ENCODE measurements at places on chromosomes 2 and 18.
A peak's percentile ranks its signal among the peaks of the same experiment; 100 is the strongest.

GRCh38 chr2:182695776-182696175, 20.3 kb upstream of the DNAJC10 start:
- DNase-seq = no peak

- DNase-seq = no peak
Measured at GRCh38 chr2:11862049-11862448, 115.6 kb downstream of the LPIN1 start.

- DNase-seq = no peak
Measured at GRCh38 chr2:20322527-20323300, 27.9 kb downstream of the PUM2 start.

GRCh38 chr18:37783771-37784170, 218.2 kb upstream of the CELF4 start:
- no peak for DNase-seq

- no peak for DNase-seq
Measured at GRCh38 chr2:194495046-194495445, 1162.0 kb upstream of the SLC39A10 start.

- no peak for DNase-seq
Measured at GRCh38 chr2:179050755-179051154, 818 bp upstream of the CCDC141 start.

DNA sequence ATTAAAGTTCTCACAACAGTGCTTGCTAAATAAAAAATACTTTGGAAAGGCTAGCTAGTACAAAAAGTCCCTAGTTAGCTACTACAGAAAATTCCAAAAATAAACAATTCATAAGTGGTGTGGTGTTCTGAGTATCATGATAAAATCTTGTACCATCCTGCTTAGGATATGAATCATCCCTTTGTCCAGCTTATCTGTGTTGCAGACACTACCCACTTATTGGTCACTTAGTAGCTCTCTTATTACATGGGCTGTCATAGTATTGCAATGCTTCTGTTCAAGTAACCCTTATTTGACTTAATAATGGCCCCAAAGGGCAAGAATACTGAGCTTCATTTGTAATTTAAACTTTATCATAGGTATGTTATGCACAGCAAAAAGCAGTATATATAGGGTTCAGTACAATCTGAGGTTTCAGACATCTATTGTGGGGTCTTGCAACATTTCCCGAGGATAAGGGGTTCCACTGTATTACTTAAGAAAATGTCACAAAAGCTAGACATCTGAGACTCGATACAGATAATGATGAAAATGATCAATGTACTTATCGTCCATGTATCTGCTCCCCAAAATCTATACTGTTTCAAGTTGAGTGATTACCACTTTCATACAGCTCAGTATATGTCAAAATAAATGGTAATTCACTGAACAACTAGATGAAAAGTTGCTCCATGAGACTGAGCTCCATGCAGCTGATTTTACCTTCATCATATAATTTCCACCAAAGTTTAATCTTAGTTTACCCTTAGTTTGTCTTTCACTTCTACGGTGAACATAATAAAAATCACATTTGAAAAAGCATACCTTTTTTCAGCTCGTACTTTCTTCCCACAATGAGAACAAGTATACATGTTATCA, 93.8 kb downstream of the C2orf74 start:
- no peak for DNase-seq

DNA sequence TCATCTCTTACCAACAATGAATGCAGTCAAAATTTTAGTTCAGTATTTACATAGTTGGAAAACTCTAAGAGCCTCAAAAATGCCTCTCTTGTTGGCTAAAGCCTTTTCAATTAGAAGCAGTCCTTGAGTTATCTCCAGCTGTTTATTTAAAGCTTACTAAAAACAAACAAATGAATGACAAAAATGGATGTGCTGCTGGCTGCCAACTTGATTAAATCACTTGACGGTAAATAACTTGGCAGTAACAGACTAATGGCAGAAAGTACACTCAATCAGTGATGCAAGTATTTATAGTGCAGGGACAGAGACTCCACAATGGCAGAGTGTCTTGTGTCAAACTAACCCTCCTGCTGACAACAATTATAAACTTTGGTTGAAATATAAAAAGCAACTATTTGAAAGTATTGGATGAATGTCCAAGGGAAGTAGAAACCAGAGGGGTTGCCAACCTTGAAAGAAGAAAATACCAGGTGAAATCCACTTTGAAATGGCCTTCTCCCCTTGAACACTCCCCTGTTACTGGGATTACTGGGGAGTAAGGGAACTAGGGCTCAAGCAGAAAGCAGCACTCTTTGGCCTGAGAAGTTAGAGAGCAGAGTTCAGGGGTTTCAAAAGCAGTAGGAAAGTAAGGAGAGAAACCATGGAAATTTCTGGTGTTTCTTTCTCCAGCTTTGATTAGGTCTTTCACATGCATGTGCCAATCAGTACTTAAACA, 245.2 kb upstream of the SPHKAP start:
- no peak for DNase-seq

DNA sequence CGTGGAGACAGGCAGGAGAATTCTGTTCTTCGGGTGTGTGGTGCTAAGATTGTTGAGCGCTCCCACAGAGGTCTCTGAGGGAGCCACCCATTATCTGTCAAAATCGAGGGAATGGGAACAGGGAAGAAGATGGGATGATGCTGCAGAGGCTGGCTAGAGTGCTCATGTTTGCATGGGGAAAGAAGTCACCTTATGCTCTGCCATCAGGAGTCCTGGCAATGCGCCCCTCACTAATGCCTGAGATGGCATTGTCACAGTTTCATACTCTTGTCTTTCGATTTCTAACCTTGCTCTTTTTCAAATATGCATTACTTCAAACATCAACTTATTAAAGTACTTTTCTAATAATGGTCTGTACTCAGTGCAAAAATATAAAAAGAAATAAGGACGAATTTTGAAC, 463.3 kb upstream of the CELF4 start:
- no peak for DNase-seq

- no peak for DNase-seq
Measured at GRCh38 chr2:217642944-217643343, 359.9 kb downstream of the TNS1 start.

DNA sequence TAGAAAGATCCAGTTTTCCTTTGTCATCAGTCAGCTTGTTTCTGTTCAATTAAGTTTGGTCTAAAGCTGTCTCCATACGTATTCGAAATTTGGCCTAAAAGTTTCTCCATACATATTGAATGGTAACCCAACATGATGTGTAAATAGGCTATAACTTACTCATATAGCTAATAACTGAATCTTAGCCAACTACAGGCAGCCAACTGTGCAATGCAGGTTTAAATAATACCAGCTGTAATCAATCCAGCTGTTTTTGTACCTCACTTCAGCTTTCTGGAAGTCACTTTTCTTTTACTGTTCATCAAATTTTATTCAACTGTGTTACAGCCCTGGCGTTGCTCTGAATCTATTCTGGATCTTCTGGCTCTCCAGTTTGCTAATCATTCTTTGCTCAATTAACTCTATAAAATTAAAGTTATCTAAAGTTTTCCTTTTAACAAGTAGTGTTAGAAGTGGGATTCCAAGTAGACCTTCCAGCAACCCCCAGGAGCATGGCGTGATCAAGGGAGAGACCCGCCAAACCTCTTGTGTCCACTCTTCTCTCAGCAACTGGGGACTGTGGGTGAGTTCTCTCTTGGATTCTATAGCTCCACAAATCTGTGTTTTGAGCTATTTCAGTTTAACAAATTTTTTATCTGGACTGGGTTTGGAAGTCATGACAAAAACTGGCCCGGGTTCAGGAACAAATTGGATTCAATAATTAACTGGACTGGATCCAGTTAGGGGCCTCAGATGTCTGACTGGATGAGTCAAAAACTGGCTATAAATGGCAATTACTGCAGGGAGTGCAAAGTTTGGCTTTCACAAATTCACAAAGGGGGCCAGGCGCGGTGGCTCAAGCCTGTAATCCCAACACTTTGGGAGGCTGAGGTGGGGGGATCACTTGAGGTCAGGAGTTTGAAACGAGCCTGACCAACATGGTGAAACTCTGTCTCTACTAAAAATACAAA, 329.7 kb upstream of the ST6GAL2 start:
- DNase-seq = no peak

- DNase-seq = no peak
Measured at GRCh38 chr2:26692279-26692896, at the start of gene KCNK3. TSS of gene KCNK3 (plus strand) at chr2:26692722. CDS start at chr2:26692876, 154 bp downstream.

- peak; percentile 12 for DNase-seq
Measured at GRCh38 chr2:198953328-198953727, 504.4 kb downstream of the SATB2 start.

GRCh38 chr2:148586522-148587128, 57.9 kb upstream of the EPC2 start:
- no peak for DNase-seq

GRCh38 chr2:175167076-175167791, 769 bp downstream of the ATF2 start:
- DNase-seq = no peak

DNA sequence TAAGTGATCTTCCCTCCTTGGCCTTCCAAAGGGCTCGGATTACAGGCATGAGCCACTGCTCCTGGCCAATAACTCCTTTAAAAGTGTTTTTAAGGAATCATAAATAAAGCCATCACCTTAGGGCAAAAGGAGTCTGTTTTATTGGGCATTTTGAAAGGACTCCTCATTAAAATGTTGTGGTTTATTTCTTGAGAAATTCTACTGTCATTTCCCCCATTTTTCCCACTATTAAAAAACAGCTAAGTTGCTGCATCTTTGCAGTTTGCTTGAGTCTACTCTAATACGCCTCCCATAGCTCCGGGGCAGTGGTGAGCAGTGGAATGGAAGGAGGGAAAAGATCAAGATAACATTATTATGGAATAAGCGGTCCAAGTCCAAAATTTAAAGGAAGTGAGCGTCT, 293.2 kb downstream of the PIEZO2 start:
- DNase-seq = no peak

GRCh38 chr2:217905896-217906295, 96.9 kb downstream of the TNS1 start:
- DNase-seq = no peak

DNA sequence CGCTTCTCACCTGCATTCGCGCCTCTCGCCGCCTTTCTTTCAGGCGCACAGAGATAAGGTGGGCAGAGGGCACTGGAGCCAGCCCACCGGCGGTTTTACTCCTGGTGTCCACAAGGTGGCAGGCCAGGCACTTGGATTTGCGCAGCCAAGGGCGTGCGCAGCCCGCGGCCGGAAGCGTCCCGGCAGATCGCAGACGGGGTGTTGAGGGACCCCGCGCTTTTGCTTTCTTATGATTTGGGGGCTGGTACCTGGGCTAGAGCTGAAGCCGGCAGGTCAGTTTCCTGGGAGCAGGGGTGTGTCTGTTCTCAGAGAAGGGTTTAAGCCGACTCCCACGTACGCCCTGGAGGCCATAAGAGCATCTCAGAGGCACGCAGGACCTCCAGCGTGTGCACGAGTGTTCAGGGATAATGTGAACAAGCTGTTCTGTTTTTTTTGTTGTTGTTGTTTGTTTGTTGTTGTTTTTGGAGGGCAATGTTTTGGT, 305.6 kb upstream of the CXCR4 start:
- peak; percentile 73 for DNase-seq

GRCh38 chr18:12692206-12692605, 10.3 kb downstream of the CEP76 start:
- no peak for DNase-seq

GRCh38 chr2:115443539-115444185, 1001.2 kb downstream of the DPP10 start:
- no peak for DNase-seq

GRCh38 chr2:133346654-133347053, 221.6 kb downstream of the NCKAP5 start:
- DNase-seq = no peak

DNA sequence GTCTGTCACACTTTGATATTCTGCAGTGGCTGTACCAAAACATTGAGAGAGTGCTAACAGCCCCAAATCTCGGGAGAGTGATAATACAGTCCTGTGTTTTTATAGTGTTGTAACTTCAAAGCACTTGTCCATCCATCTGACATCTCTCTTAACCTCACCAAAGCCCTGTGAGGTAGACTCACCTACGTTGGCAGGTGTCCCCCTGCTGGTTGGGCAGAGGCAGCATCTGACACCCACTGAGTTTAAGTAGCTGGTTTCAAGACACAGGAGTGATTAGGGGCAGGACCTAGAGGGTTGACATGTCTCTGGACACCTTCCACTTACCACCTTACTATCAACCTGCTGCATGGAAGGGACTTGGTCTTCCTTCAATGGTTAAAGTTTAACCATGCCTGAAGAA, 22.9 kb downstream of the COLEC12 start:
- DNase-seq = no peak

GRCh38 chr18:31579375-31579774, 12.3 kb upstream of the TTR start:
- no peak for DNase-seq

DNA sequence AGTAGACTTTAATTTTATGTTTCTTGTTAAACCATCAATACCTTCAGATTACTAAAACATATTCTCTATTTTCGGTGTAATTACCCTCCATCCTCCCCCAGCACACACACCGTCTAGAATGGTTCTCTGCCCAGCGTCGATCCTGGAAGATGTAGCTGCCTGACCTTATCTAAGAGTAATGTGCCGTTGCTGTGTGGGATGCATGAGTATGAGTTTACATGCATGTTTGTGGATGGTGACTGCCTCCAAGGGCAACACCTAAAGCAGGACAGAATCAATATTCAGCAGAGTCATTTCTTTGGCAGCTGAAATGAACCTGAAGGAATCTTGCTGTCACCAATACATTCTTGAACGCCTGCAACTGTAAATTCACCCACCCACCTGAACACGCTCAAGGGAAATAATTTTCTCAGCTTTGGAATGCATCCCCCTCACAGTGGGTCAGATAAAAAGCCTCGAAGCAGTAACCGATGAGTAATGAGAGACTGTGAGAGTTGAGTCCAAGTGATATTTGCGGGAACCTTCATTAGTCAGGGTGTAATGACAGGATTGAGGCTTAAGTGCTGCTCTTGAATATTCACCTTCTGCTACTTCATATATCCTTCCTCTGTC, 155.8 kb upstream of the RND3 start:
- DNase-seq = no peak

- peak; percentile 69 for DNase-seq
Measured at GRCh38 chr2:145800151-145801091, 1280.5 kb upstream of the ZEB2 start.

DNA sequence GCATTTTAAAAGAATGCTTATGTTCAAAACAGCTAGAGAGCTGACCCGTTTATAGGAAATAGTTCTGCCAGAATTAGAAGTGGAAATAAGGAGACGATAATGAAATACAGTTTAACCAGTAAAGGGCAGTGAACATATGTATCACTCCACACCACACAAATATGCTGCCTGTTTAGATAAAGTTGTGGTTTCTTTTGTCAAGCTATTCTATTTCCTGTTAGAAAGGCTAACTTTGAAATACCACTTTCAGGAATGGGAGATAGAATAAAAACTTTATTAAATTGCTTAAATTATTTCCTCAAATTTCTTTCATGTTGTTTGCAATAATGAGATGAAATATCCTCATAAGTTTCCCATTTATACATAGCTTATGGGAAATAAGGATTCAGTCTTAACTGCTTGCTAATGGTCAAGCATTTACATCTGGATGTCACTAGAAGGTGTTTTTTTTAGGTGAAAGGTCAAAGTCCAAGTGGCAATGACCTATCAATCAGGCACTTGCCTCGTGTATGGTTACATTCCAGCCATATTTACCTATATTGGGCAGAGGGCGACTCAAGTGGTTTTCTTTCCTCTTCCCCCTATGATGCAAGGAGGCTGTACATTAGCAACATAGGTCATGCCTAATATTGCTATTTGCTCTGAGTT, 148.9 kb downstream of the ZEB2 start:
- no peak for DNase-seq

GRCh38 chr2:45070113-45070652, 60.9 kb upstream of the SIX2 start:
- no peak for DNase-seq

GRCh38 chr2:230908595-230909191, 16.3 kb downstream of the GPR55 start:
- peak; percentile 83 for DNase-seq

GRCh38 chr2:149661844-149662243, 74.3 kb upstream of the MMADHC start:
- DNase-seq = peak; percentile 61
